ENCODE measurements at places on chromosomes 5 and 9.
A peak's percentile ranks its signal among the peaks of the same experiment; 100 is the strongest.

GRCh38 chr5:146909255-146910068 lies 30.9 kb upstream of the PPP2R2B start:
- DNase-seq: no peak

DNA sequence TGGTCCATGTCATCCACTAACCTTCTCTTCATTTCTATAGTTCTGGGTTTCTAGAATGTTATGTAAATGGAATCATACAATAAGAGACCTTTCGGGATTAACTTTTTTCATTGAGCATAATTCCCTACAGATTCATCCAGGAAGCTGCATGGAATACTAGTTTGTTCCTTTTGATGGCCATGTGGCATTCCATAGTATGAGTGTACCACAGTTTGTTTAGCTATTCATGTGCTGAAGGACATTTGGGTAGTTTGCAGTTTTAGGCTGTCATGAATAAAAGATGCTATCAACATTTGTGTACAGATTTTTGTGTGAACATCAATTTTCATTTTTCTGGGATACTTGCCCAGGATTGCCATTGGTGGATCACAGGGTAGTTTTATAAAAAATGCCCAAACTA lies 6.8 kb upstream of the SPTLC1 start:
- DNase-seq: no peak

- DNase-seq: no peak
These were observed 72.4 kb downstream of the TMEM215 start for GRCh38 chr9:32855752-32856151.

DNA sequence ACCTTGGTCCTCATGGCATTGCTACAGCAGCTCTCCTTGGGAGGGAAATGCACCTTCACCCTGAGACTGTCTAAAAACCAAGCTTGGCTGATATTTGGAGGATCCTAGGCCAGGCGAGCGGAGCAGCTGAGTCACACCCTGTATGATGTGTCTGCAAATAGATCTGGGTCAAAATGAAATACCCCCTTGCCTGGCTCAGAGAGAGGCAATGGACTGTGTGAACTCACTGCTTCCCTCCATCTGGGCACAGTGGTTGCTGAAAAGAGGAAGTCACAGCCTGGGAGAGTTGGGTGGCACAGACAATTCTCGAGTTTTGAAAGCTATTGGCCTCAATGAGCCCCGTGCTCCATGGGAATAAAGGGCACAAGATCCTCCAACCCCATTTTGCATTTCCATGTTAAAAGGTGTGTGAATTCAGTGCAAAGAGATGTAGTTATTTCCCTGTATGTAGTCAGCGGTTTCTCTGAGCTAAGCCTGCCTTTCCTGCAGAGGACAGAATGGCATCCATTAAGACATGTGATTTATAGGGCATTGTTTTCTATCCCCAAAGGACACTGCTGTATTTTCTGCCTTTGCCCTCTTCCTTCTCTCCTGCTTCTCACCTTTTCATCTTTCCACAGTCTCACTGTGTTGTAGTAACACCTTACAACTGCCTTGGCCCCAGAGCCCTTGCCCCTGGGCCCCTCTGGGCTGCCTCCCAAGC lies 177.2 kb downstream of the GADD45G start:
- DNase-seq: peak; percentile 3

GRCh38 chr5:100252037-100252436 lies 283.1 kb upstream of the FAM174A start:
- no peak for DNase-seq

GRCh38 chr5:7396713-7397454 lies 946 bp downstream of the ADCY2 start:
- no peak for DNase-seq

- no peak for DNase-seq
These were observed 100.0 kb upstream of the IFNK start for GRCh38 chr9:27423915-27424710.

DNA sequence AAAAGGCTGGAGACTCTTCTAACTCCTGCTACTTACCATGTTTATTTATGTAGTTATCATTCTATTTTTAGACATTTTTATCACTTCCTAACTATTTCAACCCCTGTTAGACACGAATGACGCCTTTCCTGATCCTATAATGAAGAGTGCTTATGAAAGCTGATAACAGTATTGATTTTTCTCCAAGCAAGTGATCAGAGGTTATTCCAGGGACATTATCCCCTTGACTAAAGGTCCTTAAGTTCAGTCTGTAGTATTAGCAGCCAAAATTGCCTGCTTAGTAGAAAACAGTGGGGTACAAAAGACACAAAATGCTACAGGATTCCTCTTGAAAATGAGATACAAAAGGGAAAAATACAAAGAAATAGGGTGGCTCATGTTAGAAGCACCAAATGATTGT lies 235.6 kb downstream of the DNAH5 start:
- no peak for DNase-seq

- no peak for DNase-seq
These were observed 7.2 kb downstream of the MACROH2A1 start for GRCh38 chr5:135391869-135392255.

- DNase-seq: no peak
These were observed 339.1 kb upstream of the CCNH start for GRCh38 chr5:87751824-87752223.

- no peak for DNase-seq
These were observed 55.0 kb upstream of the BNC2 start for GRCh38 chr9:16925426-16925825.

DNA sequence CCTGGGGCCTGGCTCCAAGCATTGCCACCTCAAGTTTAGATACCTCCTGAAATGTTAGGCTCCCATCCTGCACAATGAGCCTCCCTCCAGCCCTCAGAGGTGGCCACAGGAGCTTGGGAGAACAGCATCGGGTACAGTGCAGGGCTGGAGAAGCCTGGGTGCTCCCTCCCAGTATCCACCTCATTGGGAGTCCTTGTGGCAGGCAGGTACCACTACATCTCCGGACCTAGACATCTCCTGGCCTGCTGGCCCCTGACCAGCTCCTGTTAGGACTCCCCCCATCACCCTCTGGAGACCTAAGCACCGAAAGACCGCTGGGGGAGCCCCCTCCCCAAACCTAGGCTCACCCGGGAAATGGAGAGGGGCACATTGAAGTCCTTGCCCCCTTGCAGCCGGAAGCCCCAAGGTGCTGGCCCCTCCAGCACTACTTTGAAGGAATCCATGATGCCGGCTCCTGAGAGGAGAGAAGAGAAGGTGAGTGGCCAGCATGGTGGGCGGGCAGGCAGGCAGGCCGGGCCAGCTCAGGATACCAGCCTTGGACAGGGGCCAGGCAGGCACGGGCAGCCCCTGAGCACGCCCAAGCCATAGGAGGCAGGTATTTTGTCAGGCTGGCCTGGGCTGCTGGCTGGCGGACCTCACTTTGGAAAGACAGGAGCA lies 1.2 kb downstream of the PDLIM7 start:
- peak; percentile 24 for DNase-seq

GRCh38 chr5:112411903-112412302 lies 7.2 kb downstream of the EPB41L4A start:
- DNase-seq: no peak

- DNase-seq: no peak
These were observed 13.6 kb upstream of the CXXC5 start for GRCh38 chr5:139634541-139634940.

- no peak for DNase-seq
These were observed 33.1 kb downstream of the SCGB3A1 start for GRCh38 chr5:180558232-180558631.

GRCh38 chr9:2425676-2426075 lies 195.9 kb upstream of the VLDLR start:
- no peak for DNase-seq

DNA sequence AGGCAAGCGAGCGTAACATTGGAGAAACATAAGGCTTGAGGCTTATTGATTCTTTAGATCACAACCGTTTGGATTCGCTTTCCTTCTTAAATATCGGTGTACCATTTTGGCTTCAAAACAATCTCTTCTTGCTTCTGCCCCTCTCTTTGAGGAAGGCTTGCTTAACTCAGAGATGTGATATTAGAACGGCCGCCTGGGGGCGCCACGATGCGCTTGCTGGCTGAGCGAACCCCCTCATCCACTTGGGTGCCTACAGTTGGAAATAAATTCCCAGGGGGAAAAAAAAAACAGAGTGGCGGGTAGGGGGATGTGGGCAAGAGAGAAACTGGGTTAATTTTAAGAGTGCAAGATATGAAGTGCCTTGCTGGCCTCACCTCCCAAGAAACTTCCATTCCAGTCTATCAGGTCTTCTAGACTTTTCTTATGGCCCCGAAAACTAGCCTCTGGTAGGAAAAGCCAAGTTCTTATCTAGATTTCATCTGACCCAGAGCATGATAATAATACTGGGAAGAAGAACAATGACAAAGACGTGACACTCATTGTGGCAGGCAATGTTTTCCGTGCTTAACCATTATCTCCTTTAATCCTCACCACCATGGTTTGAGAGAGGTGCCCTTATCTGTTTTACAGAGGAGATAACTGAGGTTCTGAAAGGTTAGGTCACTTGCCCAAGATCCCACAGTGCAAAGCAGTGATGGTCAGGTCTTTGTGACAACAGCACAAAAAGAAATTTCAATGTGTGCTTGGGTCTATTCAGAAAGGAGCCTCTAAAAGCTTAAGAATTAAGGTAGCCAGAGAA lies 115.8 kb downstream of the DPYSL3 start:
- DNase-seq: no peak

DNA sequence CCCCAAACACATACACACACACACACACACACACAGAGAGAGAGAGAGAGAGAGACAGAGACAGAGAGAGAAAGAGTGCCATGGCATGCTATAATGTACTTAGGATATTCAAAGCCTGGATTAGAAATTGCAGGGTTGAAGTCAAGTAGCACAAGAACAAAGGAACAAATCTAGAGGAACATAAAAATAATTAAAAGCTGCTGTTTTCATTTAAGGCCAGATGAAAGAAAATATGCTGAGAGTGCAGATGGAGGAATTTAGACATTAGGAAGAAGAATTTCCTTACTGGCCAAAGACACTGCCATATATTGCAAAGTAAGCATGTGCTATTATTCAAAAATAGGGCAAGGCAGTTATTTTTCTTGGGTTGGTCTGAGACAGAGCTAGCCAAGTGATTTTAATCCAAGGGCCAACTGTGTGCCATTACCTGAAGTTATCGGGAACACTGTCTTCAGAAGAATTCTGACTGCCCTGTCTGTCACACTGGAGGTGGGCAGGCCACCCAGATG lies 31.7 kb downstream of the HSD17B3 start:
- DNase-seq: no peak

- peak; percentile 15 for DNase-seq
These were observed 346.3 kb downstream of the ENC1 start for GRCh38 chr5:74294231-74294705.

DNA sequence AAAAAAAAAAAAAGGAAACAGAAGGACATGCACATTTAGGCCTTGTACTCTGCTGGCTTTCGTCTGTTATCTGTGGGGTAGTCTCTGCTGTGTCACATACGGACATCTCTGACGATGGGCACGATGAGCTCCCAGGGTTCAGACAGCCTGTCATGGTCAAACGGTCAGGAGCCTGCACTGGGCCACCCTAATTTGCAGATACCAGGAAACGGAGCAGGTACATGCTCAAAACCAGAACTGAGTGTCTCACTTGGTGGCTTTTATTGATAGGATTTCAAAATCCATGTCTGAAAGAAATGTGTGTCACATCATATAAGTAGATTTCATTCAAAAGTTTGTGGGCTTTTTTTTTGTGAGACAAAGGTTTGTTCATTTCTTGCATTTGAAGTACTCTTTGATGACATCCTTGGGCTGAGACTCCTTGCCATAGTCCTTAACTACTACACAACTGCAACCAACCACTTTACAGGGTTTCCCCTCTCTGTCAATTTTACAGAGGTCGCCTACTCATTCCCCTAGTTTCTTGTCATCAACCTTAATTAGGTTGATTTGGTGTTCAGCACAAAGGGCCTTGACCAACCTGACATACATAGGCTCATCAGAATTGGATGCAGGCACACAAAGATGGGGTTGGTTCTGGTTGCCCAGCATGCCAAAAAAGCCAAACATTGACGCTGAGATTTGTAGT lies 9.0 kb downstream of the CKMT2 start:
- no peak for DNase-seq

DNA sequence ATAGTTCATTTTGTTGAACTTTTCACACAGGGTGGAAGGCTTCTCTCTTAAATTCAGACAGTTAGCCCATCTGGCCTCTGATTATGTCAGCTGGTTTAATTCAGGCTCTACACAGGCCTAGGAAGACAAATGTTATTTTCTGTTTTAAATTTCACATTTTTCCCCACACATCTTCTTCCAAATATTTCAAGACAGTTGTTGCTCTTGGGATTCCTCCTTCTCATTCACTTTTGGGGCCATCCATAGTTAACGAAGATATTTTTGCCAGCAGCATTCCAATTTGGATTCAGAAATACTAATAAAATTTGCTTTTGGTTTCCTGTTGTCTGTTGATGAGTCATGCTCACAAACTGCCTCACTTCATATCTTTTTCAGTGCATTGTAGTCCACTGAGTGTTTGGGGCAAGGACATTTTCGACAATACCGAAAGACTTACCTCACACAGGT lies 475.4 kb downstream of the DMAC1 start:
- no peak for DNase-seq

DNA sequence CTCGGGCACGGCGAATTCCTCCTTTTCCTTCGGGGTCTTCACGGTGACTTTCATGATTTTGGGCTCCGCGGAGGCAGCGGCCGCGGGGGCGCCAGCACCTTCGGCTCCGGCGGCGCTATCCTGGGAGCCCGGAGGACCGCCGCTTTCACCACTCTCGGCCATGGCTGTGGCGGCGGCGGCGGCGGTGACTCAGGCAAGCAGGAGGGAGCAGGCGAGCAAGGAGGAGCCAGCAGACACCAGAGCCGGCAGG lies 315 bp downstream of the UBQLN1 start:
- DNase-seq: no peak

DNA sequence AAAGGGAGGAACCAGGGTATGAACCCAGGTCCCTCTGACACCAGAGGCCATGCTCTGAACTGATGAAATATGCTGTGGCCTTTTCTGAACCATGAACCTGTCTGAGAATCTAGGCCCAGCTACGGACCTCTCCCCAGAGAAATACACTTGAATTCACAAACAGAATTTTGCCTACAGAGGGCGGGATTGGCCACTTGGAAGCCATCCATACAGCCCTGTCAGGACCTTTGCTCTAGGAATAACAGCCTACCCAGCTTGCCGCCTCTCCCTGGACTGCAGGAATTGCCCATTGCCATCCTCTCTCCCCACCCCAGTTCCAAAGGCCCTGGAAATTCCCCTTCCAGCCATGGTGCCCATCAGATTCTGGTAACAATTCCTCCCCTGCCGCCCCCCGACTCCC lies 26.6 kb downstream of the MORN5 start:
- no peak for DNase-seq

GRCh38 chr5:38797838-38798237 lies 48.0 kb upstream of the OSMR start:
- no peak for DNase-seq

GRCh38 chr9:133331221-133331620 lies 4.8 kb downstream of the SURF6 start:
- DNase-seq: no peak

- no peak for DNase-seq
These were observed 49.8 kb downstream of the AK8 start for GRCh38 chr9:132828201-132828770.

DNA sequence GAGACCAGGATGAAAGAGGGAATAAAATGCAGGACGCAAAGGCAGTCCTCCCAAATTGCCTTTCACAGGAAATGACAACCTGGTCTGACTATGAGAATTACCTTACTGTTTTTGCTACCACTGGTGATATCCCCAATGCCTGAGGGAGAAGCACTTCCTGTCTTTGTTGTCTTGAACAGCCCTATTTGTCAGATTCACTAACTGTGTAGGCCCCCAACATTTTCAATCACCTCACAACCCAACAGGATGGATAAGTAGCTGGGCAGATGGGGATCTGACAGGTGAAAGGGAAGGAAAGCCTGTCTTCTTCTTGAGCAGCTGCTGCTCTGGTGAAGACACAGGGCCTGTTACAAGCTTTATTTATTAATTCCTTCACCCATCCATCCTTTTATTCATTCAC lies 9.7 kb downstream of the ESM1 start:
- no peak for DNase-seq

GRCh38 chr9:124019771-124020519 lies 8.4 kb downstream of the LHX2 start:
- DNase-seq: no peak

Data from hematopoietic multipotent progenitor cell treated with erythropoietin and hydrocortisone succinate and interleukin-3 and kit ligand, for 8 days (in vitro differentiated cells).